Left ventricle myocardium inferior (tissue), 1 donor: ENCODE measurements at places on chromosomes 1 and 21. TPM values are rescaled to one million over a fixed set of nuclear protein-coding genes. Genes with fewer than 3 reads are reported as not detected.
A peak's percentile ranks its signal among the peaks of the same experiment; 100 is the strongest.

DNA sequence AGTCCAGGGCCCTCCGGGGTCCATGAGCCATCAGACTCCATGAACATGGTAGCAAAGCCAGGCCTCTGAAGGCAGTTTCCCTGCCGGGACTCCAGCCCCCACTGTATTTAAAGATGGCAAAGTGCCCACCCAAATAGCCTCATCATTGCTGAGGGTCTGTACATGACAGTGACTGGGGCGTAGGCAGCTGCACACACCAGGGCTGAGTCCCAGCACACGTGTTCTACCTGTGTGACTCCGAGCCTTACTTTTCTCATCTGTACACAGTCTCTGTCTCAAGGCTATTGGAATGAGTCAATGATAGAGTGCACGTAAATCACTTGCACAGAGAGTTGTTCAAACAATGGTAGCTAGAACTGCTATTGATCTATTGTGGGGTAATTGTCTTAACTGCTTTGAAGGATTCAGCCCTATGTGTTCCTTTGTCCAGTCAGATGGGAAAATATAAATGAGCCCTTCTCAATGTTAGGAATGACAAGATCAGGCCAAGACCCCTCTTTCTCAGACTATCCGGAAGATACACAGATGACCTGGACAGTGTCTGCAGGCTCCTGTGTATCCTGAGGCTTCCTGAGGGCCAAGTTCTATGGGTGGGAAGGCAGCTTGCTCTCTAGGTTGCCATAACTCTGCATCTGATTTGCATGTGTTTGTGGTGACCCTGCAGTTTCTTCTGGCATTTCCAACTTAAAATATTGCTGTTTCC, 48.9 kb downstream of the RASSF5 start:
- no peaks in the 10 kb centered on the region for H3K27me3 ChIP-seq
- H3K4me3 ChIP-seq, result peak overlapping the region; percentile 81
- H3K27ac ChIP-seq, result peak overlapping the region; percentile 81
- no peak for DNase-seq

The CACNA1E gene
- 0.88 TPM for total RNA-seq

DNA sequence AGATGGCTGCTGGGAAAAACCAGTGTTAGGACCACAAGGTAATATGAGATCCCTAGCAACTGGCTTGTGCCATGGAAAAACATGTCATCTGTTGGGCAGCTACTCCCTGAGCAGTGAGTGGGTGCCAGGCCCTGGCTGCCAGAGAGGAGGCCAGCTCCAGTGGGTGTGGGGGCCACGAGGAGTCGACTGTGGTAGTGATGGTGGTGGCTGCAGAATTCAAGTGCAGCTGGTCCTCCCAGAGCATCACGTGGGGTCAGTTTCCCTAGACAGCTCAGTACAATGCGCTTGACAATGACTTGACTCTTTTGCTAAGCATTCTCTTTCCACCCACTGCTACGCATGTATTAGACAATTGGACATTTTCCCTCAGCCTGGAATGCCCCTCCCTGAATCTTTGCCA, 14.5 kb upstream of the CDC42 start:
- H3K36me3 ChIP-seq, result no peaks in the 10 kb centered on the region
- no peaks in the 10 kb centered on the region for H3K27me3 ChIP-seq
- peak; percentile 24 for DNase-seq
- H3K4me1 ChIP-seq, result peaks cover 28% of the 10 kb centered on the region
- no peak overlapping the region for H3K4me3 ChIP-seq

The LCE1B gene
- not detected for total RNA-seq

The CCDC17 gene
- 1.2 TPM for total RNA-seq

The HENMT1 gene
- 1.4 TPM for total RNA-seq
